ENCODE measurements at places on chromosomes 11 and 22.

- no peak for DNase-seq
Observed at GRCh38 chr11:126268361-126268707, 361 bp downstream of the SRPRA start.

GRCh38 chr11:114145166-114145775 lies 85.8 kb downstream of the ZBTB16 start:
- no peak for DNase-seq

- no peak for DNase-seq
Observed at GRCh38 chr11:105229257-105229656, 89.7 kb upstream of the CARD18 start.

- DNase-seq: no peak
Observed at GRCh38 chr11:73632996-73633395, 13.4 kb upstream of the PLEKHB1 start.

- DNase-seq: no peak
Observed at GRCh38 chr11:5967708-5968107, 586 bp downstream of the OR56A5 start.

DNA sequence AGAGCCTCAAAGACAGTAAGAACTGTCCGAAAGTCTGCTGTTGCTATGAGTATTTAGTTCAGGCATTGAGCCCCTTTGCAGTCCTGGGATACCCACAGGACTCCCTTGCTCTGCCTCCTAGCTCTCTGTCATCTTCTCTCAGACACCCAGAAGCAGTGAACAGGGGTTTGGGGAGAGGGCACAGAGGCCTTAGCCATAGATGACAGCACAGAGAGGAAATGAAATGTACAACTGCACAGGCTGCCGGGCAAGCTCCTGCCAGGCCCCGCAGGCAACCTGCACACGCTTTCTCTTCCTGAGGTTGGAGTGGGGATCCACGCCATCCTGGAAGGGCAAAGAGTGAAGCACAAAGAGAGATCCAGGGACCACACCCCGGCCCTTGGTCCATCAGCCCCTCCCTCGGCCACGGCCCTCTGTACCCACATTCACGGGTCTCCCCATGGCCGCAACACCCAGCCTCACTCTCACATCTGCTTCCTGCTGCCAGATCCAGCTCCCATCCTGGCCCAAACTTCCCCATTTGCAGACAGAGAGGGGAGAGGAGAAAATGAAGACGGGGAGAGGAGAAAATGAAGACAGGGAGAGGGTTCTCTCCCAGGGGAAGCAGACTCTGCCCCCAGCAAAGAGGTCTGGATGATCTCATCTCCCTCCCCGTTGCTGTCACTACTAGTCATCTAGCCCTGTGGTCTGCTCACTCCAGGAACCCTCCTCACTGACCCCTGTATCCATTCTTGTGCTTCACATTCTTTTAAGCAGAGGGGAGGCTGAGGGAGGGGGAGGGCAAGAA lies 40.7 kb downstream of the CD6 start:
- peak; percentile 46 for DNase-seq

DNA sequence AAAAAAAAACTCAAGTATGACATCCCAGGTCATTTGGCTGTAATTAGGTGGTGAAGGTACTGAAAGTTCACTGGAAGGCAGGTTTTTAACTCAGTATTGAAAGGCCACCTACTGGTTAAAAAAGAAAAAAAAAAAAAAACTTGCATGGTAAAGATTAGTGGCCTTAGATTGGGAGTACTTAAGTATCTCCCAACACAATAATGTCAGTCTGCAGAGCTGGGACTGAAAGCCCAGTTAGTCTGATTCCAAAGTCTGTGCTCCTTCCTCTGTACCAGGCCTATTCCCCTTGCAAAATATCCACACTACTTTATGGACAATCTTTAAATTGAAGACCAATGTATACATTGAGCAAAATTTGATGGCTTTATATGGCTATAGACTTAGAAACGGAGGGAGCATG lies 85.5 kb downstream of the NOX4 start:
- DNase-seq: peak; percentile 12

- DNase-seq: peak; percentile 72
Observed at GRCh38 chr11:126282736-126283591, at the start of gene TIRAP. Gene TIRAP, plus strand, starts transcription at chr11:126283093. Its CDS starts 7,802 bp downstream, at chr11:126290895.

- peak; percentile 71 for DNase-seq
Observed at GRCh38 chr11:3341298-3341697, 37.6 kb downstream of the ZNF195 start.

DNA sequence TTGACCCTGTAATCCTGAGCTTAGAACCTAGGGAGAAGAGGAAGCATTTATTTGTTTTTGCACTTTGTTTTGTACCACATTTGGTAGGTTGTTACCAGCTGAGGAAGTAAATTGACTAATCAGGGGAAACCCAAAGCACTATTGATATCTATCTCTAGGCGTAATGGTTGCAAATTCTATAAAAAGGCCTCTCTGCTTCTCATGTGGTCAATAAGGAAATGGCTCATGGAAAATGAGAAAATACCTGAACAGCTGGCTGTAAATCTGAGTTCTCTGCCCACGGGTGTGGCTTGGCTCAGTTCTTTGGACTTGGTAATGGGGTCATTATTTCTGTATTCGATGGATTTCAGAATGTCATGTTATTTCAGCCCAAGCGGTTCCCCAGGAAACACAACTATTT lies 42.4 kb downstream of the BARX2 start:
- no peak for DNase-seq

DNA sequence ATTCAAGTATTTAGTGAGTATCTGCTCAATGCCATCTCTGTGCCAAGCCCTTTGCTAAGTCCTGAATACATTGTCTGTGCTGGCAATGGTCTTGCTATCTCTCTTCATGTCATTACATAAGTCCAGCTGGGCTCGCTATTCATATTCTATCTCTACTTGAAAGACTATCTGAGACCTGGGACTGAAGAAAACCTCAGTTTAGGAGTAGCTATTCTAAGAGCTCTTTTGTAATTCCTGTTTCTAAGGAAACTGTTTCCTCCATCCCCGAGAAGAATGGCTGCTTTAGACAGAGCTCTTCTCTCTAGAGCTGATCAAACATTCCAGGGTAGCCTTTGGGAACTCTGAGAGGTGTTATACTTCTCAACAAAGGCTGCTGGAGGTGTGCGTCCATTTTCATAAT lies 33.0 kb downstream of the SLC17A6 start:
- DNase-seq: no peak

DNA sequence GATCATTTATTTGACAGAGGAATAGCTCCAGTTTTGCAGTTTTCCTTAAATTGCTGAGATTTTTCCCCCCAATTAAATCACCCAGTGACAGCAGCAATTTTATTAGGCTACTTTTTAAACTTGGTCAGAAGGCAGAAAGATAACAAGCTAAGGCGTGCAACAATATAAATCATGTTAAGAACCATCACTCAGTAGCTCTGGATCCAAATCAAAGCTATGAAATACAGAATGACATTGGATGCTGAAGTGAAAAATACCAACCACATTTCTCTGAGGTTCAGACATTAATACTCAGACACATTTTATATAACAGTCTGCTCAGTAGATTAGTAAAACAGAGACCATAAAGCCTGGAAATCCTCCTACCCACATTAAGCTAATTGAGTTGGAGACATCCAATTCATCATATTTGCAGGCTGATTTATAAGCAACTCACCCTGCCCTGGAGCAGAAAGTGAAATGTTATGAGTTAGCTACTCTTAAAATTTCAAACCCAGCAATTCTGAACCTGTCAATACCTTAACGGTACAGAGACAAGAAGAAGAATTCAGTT lies 1108.4 kb downstream of the DLG2 start:
- DNase-seq: no peak

- DNase-seq: no peak
Observed at GRCh38 chr11:131811383-131811782, 441.0 kb downstream of the NTM start.

DNA sequence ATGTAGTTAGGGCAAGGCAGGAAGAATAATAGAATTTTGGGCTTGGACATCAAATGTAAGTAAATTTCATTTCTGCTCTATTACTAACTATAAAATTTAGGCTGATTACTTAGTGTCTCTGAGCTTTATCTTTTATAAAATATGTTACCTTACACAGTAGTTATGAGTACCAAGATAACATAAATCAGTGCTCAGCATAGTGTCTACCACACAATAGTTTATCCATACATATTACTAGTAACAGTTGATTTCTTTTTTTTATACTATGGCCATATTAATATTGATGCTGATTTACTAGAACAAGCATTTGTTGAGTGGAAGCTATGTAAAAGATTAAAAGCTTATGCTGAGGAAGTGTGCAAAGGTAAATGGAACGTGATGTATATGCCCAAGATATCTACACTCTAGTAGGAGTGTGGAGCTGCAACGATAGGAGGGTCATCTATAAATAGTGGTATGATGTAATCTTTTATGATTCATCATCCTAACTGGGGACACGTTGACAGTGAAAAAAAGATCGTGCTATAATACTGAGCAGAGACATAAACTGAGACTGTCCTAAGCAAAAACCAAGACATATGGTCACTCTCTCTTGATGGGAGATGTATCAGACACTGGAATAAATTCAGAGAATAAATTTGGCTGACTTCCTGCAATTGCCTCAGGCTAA lies 8.7 kb upstream of the SLC5A12 start:
- DNase-seq: peak; percentile 6

DNA sequence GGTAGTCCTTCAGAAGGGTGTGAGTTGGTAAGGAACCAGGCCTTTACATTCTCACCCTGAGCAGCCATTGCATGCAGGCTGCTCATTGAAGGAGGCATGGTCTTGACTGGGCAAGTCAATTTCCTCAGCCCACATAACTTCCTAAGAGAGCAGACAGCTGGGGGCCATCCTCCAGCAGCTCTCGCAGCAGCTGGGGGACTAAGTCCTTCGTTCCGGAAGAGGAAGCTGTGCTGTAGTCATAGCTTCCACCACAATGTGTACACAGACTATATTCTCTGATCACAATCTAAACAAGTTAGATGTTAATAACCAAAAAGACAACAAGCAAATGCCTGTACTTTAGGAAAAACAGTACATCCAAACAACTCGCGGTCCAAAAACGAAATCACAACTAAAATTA lies 30.1 kb upstream of the MPPED1 start:
- peak; percentile 71 for DNase-seq

GRCh38 chr11:128470081-128470480 lies 117.3 kb downstream of the ETS1 start:
- DNase-seq: no peak

DNA sequence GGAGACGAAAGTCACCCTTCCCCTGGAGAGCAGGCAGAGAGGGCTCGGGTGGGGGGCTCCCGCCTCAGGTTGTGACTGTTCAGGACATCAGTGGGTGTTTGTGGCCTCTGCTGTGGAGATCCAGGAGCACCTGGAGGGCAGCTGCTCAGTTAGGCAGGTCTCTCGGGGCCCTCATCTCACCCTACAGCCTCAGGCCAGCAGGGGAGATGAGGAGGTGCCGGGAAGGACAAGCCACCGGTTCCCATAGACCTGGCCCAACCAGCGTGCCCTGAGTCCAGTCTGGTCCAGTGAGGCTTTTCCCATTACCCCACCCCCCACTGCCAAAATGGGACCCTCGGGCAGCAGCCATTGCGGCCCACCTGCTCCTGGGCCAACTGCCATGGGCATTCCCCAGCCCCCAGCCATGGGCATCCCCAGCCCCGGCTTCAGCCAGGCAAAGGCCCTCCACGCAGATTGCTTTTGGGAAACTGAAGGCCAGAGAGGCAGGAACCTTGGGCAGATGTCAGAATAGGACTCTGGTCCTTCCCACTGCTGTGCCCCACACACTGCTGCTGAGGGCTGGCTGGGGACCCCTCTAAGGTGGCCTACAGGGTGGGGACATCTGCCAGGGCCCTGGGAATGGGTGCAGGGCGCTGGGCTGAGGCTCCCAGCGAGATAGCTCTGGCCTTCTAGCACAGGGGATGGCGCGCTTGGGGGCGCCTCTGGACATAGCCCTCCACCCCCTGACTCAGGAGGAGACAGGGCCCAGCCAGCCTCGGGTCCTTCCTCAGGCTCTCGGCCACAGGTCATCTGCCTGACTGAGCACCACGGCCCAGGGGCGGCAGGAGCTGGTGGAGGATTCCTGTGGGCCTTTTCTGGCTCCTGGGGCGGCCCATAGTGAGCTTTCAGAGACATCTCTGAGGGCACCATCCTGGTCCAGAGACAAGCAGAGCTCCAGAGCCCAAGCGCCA lies 4.8 kb downstream of the PIM3 start:
- no peak for DNase-seq

DNA sequence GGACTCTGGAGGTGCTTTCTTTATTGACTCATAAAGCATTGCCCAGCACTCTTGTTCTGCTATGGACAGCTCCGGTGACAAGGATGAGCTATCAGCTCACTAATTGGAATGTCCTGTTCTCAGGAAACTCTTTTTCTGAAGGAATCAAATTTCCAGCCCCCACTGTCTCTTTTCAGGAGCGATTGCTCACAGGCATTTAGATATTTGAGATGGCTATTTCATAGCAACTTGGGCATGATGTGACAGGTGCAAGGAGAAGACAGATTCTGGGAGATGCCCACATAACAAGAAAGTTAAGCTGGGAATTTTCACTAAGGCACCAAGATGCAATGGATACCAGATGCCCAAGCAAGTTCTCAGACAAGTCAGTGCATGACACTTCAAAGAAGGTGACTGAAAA lies 123.4 kb upstream of the CSNK2A3 start:
- no peak for DNase-seq

- no peak for DNase-seq
Observed at GRCh38 chr11:41665441-41666360, 206.2 kb upstream of the LRRC4C start.

DNA sequence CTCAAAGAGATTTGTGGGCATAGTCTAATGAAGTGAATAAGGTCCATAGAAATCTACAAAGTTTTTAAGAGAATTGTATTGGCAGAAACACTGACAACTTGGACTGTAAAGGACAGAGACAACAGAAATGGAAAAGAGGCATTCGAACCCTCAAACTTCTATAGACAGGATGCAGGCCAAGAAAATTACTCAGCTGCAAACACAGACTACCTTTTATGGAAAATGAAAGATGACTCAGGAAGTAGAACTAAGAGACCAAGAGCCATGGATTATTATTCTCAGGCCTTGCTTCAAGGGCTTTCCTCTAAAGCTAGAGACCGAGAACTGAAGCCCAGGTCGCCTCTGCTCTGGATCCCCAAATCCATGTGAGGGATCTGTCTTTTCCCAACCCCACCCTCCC lies 3.8 kb upstream of the PELI3 start:
- DNase-seq: peak; percentile 29

GRCh38 chr11:19405966-19406365 lies 165.2 kb upstream of the E2F8 start:
- DNase-seq: no peak

DNA sequence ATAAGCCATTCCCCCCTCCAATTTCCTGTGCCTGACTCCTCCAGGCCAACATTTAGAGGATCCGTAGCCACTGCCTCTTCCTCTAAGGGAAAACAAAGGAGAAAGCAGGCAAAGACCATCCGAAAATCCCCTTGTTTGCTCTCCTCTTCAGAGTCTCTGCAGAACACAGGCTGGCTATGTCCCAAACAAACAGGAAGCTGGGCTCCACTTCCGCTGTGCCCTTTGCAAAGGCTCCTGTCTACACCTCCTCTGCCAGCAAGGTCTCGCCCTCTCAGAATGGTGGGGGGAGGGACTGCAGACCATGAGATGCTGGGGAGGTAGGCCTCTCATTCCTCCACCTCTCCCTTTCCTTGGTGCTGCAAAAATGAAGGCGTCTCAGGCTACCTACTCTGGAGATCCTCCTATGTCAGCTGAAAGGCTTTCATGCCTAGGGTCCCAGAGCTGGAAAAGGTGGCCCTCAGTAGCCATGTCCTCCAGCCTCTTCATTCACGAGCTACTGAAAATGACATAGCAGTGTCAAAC lies 596.2 kb downstream of the BUD13 start:
- DNase-seq: no peak

Measured in NB4 (cell line).